Epithelial cell of prostate (primary cell): ENCODE measurements at places on chromosomes 4 and X.
A peak's percentile ranks its signal among the peaks of the same experiment; 100 is the strongest.

GRCh38 chr4:115233600-115233999 lies 120.2 kb upstream of the NDST4 start:
- DNase-seq, result no peak

DNA sequence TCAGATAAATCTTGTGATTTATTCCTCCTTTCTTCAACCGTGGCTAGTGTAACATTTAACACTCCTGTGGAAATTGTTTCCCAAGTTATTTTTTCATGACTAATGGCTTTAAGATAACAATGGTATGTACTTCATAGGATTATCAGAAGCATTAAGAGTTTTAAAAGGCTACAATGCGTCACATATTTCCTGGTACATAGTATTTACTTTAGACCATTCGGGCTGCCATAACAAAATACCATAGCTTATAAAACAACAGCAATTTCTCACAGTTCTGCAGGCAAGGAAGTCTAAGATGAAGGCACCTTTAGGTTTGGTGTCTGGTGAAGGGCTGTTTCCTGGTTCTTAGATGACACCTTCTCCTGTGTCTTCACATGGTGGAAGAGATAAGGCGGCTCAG lies 158.6 kb downstream of the PAPSS1 start:
- peak; percentile 22 for DNase-seq

- DNase-seq, result no peak
Observed at GRCh38 chrX:55489314-55490009, at the start of gene USP51. USP51 (minus strand) TSS chrX:55489848; CDS start chrX:55488939, 909 bp downstream.

GRCh38 chr4:112801341-112801740 lies 164.4 kb downstream of the LARP7 start:
- DNase-seq, result no peak

- DNase-seq, result no peak
Observed at GRCh38 chr4:108881190-108881589, 118.3 kb upstream of the ETNPPL start.

- peak; percentile 8 for DNase-seq
Observed at GRCh38 chr4:82201805-82202641, 171.8 kb downstream of the HNRNPD start.

DNA sequence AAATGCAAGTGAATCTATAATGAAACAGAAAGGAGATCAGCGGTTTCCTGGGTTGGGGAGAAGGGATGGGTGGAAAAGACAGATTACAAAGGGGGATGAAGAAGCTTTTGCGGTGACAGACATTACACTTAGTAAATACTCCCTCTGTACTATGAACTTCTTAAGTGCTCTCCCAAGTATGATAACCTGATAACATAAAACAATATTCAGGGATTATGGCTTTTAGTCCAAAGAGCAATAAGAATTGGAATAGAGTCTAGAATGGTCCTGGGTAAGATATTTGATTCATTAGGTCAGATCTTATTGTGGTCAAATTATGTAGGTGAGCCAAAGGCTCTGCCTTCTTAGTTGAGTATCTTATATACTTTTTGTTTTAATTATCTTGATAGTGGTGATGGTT lies 9.2 kb downstream of the LRRC66 start:
- DNase-seq, result no peak

DNA sequence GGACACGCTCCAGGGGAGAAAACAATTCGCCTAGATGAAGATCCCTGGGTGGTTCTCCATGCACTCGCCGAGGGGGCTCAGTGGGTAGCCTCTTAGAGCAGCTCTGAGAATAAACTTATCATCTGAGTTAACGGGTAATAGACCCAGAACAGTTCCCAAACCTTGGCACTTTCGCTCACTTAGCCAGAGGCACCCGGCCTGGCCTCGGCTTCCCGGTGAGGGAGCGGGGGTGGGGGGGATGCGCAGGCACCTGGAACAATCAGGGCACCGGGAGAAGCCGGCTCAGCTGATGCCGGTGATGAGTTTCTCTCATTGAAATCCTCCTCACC lies 405 bp upstream of the ZAR1 start:
- no peak for DNase-seq

DNA sequence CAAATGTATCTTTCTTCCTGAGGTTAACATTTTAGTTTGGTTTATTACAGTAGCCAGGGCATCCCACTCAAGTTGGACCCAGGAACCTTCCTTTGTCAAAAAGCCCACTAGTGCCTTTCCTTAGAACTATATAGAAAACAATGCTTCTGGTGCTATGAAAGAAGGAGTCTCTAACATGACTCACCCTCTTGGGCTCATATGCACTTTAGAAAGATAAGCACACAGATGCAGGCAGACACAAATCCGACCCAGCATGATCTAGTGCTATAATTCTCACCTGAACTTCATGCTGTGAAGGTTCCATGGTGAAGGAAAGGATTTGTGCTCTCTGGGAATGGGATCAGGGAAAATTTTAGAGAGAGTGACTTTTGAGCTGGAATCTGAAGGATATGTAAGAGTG lies 289.4 kb downstream of the ANKRD50 start:
- no peak for DNase-seq

GRCh38 chrX:149829751-149830191 lies 48.0 kb downstream of the MAGEA9 start:
- peak; percentile 68 for DNase-seq

DNA sequence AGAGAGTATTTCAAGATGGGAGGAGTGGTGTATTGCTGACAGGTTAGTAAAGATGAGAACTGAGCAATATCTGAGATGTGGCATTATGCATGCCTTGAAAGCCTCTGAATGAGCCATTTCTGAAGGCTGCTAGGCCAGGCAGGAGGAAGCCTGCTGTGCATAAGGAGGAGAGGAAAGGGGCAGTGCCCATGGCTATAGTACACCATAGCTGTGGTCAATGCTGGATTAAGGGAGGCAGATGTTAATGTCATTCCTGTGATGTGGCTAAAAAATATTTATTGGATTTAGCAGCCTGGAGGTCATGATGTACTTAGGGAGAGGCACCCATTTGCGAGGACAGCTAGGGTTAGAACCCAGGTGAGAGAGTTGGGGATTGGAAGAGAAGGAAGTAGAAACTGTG lies 130.0 kb upstream of the LNX1 start:
- no peak for DNase-seq

- no peak for DNase-seq
Observed at GRCh38 chrX:33126469-33126868, 84.9 kb downstream of the DMD start.

- no peak for DNase-seq
Observed at GRCh38 chr4:101065346-101065745, 282.0 kb downstream of the PPP3CA start.

DNA sequence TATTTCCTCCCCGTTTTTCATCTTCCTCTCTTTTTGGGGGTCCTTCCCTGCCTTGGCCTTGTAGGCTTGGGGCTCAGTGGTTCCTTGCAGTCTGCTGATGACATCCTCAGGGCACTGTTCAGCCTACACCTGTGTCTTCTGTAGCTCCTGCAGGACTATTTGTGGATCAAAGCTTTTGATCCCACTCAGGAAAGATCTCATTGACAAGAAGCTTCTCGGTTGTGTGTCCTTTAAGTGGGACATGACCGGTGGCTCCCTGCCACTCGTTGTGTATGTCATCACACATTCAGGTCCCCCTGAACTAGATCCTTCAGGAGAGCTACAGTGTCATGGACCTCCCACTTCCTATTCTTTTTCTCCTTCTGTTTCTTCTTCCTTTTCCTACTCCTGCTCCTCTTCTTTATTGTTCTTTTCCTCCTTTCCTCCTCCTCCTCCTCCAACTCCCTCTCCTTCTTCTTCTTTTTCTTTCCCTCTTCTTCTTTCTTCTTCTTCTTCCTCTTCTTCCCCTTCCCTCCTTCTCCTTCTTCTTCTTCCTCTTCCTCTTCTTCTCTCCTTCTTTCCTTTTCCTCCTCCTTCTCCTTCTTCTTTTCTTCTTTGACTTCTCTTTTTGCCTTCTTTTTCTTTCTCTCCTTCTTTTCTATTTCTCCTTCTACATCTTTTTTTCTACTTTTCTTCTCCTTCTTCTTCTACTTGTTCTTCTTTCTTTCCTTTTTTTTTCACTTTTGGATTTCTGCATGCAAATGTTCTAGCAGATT lies 67.8 kb downstream of the NBDY start:
- no peak for DNase-seq

GRCh38 chr4:108372681-108373080 lies 203.9 kb upstream of the LEF1 start:
- DNase-seq, result no peak

GRCh38 chr4:184672741-184673140 lies 23.2 kb downstream of the PRIMPOL start:
- no peak for DNase-seq

GRCh38 chr4:6825403-6825802 lies 42.9 kb downstream of the KIAA0232 start:
- no peak for DNase-seq

- no peak for DNase-seq
Observed at GRCh38 chrX:131792356-131792749, 230.7 kb upstream of the STK26 start.

DNA sequence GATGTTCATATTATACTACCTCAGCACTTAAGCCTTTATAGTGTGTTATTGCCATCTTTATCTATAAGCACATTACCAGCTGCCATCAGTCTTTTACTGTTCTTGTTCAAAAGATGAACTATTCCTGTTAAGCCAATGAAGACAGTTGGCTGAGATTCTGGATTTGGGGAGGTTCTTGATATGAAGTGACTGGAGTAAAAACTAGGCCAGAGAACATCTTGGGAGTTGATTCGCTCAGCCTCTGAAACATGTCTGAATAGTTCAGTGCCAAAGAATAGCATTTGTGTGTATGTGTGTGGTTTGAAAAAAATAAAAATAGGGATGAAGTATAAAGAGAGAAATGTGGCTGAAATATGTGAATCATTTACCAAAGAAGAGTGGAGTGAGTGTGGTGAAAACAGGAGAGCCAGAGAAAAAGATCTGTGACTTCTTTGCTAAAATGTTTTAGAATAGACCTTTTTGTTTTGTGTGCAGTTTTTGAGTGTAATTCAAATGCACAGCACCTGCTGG lies 15.2 kb downstream of the EXOC1 start:
- no peak for DNase-seq

GRCh38 chrX:17549107-17549651 lies 174.2 kb downstream of the NHS start:
- no peak for DNase-seq

DNA sequence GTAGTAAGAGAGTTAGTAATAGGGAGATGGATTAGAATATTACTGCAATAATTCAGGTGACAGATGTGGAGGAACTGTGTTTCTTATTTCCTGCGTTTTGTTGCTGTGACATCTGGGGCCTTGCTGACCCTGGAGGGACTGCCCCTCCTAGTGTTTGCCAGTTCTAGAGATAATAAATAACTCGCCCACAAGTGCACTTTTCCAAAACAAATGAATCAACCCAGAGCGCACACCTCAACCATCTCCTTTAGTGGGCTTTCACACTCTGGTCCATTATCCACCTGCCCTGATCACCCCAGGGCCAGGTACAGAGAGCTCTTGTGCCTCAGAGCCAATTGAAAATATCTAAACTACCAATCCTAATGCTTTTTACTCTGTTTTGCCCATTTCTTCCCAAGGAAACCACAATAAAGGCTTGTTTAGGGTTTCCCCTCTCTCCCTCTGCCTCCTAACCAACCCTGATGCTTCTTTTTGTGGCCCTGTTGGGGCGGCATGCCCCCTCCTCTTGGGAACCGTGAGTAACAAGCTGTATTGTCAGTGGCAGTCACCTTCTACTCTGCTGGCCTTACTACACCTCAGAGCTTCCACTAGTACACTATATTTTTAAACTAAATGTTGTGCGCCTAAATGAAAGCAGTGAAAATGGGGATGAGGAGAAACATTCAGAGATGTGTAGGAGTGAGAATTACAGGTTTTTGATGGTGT lies 270.5 kb downstream of the TENM3 start:
- DNase-seq, result no peak

DNA sequence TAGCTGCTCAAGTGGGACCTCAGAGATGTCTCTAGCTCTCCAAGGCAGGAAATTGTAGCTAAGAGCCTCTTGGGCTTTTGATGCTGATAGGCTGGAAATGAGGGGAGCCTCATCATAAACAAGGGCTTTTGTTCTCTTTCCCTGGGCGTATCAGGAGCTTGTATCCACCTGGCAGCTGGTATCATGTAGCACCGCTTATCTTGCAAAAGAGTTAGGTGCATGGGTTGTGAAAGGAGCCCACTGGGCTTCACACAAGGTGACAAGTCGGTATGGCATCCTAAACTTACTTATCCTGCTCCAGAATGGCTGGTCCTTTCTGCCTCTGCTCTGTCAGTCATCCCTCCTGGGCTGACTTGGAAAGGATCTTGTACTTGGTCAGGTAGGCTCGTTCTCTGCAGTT lies 565.8 kb downstream of the GRXCR1 start:
- peak; percentile 22 for DNase-seq

GRCh38 chr4:94208266-94208665 lies 601 bp downstream of the SMARCAD1 start:
- no peak for DNase-seq

GRCh38 chrX:33307911-33308354 lies 96.6 kb upstream of the DMD start:
- DNase-seq, result no peak

GRCh38 chr4:122668241-122668640 lies 47.4 kb upstream of the IL21 start:
- no peak for DNase-seq

- DNase-seq, result peak; percentile 2
Observed at GRCh38 chrX:108131471-108131870, 39.9 kb downstream of the ATG4A start.

DNA sequence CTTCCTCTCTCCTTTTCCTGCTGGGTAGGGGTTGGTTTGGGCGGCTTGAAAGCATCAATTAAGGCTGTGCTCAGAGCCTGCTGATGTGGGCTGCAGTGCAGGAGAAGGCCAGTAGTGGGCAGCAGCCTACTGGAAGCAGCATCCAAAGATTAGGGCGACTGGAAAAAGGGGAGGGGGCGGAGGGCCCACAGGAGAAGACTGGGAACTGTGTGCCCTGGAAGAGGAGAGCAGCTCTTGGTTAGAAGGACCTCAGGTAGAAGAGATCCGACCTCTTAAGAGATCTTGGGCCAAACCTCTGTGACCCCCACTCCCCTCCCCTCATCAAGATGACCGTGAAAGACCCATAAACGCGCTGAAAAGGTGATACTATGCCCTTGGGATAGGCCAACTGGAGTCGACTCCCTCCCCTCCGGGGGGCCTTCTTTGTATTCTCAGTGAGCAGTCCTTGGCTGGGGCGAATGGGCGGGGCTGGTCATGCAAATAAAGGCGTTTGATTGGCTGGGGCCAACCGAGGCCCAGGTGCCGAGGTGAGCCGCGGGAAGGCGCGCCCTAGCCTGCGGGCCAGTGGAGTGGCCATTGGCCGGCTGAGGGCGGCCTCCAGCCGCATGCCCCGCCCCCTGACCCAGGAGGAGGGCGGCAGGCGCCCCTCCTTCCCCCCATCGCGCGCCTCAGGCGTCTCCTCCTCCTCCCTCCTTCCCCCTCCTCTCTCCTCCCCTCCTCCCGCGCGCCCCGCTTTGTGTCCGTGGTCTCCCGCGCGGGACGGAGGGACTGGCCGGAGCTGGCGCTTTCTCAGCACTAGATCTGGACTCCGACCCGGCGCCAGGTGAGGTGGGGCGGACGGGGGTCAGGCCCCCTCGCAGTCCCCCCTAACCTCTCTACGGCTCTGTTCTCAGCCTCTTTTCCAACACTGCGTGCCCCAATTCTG lies 10.1 kb downstream of the DLG3 start:
- DNase-seq, result no peak

DNA sequence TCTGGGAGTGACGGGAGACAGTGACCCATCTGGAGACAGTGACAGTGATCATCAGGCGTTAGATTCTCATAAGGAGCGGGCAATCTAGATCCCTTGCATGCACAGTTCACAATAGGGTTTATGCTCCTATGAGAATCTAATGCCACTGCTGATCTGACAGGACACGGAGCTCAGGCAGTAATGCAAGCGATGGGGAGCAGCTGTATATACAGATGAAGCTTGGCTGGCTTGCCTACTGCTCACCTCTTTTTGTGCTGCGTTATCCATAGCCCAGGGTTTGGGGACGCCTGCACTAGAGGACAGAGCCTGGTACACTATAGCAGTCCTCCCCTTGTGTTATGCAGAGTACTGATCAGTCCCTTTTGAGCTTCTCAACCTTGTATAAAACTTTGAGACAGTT lies 23.5 kb downstream of the NFKB1 start:
- no peak for DNase-seq
